Astrocyte of the spinal cord (primary cell): ENCODE measurements at places on chromosomes 4 and X.
A peak's percentile ranks its signal among the peaks of the same experiment; 100 is the strongest.

DNA sequence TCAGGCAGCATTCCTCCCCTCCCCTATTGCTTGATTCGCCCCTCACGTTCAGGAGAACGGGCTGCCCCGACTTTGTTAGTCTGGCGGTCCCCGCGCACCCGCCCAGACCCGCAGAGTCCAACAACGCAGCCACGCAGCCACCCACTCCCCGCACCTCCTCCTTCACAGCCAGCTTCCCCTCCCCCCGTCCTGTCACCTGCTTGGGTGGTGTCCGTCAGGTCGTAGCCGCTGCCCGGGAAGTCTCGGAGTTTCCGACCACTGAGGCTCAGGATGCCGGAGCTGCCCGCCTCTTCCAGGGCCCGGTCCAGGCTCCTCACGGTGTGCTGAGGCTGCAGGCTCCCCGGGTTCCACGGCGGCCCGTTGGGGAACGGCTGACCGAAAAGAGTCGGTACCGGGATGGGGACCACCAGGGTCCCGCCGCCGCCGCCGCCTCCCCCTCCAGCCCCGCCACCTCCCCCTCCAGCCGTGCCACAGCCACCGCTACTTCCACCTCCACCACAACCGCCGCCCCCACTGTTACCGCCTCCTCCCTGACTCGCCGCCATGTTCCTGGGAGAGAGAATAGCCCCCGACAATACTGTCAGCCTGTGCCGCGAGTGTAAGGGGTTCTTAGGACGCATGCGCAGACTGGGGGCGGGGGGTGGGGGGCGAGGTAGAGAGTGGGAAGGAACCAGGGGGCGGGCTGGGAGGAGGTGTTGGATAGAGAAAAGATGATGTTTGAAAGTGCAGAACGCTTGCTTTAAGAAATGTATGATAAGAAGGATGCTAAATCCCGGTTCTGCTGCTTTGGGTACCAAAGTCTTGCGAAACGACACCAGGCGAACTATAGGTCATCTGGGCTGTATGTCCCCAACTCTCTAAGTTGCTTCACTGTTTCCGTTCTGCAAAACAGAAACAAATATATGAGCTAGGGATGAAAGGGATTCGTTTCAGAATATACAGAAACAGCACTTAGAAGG, at the start of gene LRCH2:
LRCH2 (minus strand) TSS at position 600 of the 959 bp plus-strand sequence; CDS start at position 545, 55 bp downstream.
- DNase-seq = peak; percentile 46

GRCh38 chr4:125084608-125085007, 230.1 kb upstream of the FAT4 start:
- DNase-seq = no peak

DNA sequence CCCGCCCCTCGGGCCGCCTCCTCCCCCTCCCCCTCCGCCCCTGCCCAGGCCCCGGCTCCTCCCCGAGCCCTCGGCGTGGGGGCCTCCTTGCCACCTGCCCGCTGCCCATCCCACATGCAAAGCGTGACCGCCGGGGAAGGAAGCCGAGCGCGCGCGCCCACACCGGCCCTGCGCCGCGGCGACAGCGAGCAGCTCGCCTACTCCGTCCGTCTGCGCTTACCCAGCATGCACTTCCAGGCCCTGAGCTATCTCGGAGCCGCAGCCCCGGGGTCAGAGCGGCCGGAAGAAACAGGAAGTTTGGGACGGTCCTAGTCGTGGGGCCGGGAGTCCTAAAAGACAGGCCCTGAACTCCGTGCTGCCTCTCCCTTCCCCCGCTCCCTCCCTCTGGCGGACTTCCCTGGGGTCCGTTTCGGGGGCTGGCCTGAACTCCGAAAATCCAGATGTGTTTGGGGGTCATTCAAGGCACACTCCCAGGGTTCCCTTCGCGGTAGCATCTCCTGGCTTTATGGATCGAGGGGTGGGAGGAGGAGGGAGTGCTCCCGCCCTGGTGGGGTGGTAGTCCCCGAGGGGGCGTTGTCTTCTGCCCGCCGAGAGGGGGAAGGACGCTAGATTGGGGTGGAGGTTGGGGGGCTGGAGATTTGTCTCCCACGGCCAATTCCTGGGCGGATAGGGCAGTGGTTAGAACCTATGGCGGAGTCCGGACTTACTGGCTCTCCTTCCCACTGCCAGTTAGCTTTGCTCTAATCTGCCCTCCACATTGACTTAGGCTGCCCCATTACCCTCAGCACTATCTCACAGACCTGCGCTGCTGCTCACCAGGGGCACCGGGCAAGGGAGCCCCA, 25.0 kb upstream of the BCORL1 start:
- DNase-seq = peak; percentile 16

GRCh38 chrX:49992853-49993252, 70.5 kb downstream of the CLCN5 start:
- no peak for DNase-seq

GRCh38 chr4:119526786-119527550, 101.6 kb downstream of the PDE5A start:
- DNase-seq = peak; percentile 44

DNA sequence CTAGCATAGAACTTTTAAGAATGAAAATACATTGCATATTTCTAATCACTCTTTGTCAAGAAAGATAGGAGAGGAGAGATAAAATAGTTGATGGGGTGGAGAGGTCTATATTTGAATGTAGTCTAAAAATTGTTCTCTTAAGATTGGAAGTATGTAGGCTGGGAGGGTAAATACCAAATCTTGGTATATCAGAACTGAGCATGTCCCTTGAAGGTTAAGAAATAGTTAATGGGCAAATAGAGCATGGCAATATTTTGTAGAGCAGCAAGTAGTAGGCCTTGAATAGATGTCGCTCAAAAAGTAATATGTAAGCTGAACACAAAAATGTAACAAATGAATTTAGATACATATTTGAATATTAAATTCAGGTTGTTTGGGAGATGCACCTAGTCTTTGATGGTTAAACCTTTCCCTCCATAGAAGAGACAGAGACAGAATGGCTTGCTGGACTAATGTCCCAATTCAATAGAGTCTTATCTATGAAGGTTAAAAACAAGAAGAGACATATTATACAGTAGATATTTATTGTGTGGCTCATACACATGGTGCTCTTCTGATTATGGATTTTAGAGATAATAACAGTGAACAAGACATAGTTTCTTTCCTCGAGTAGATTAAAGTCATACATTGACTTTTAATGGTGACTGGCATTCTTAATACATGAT, 12.5 kb downstream of the ALB start:
- DNase-seq = no peak

DNA sequence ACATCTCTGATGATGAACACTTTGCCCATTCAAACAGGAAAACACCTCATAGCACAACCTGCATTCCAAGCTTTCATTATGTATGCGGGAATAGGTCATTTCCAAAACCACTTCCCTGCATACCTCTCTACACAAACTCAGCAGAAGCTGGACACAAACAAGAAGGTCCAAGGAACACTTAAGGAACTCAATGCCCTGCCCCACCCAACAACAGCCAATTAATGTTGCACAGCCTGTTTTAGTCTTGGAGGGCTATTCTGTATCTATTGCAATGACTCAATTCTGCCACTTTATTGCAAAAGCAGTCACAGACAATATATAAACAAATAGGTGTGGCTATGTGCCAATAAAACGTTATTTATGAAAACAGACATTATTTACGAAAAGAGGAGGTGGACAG, 16.7 kb downstream of the OPHN1 start:
- DNase-seq = peak; percentile 29

- DNase-seq = no peak
These were observed 224.4 kb upstream of the GPC4 start for GRCh38 chrX:133639726-133640125.

- no peak for DNase-seq
These were observed 17.7 kb upstream of the PAQR3 start for GRCh38 chr4:78956975-78957374.

- peak; percentile 56 for DNase-seq
These were observed 19.5 kb downstream of the NSUN7 start for GRCh38 chr4:40769266-40769665.

- DNase-seq = no peak
These were observed 14.5 kb downstream of the OTUD5 start for GRCh38 chrX:48942895-48943294.

DNA sequence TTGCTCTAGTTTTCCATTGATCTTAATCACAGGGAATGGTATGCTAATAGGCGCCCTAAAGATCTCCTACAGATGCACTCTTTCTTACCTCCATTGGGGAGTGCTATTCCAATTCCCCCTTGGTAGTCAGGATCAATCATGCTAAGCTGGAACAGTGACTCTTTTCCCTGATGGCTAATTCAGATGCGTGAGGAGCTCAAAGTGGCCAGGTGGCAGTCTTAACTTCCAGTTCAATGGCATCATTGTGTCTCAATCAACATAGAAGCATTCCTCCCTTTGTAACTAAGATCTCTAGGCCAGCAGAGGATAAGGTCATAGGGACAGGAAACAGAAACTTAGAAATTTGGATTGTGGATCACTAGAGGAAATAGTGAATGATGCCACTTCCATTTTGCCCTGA, 216.8 kb downstream of the GRID2 start:
- DNase-seq = no peak

- DNase-seq = no peak
These were observed 245.4 kb downstream of the FBXW7 start for GRCh38 chr4:152290366-152290921.

DNA sequence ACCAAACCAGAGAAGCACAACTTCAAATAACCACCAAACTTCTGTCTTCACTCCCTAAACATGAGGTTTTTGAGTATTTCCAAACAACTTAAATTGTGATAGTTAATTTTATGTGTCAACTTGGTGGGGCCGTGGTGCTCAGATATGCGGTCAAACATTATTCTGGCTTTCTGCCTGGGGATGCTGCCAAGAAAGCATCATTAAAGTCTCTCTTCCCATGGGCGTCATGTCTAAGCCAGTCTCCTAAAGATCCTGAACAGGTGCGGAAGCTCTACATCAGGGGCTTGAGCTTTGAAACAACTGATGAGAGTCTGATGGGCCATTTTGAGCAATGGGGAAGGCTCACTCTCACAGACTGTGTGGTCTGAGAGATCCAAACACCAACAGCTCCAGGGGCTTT, 24.1 kb upstream of the SOD3 start:
- peak; percentile 46 for DNase-seq

DNA sequence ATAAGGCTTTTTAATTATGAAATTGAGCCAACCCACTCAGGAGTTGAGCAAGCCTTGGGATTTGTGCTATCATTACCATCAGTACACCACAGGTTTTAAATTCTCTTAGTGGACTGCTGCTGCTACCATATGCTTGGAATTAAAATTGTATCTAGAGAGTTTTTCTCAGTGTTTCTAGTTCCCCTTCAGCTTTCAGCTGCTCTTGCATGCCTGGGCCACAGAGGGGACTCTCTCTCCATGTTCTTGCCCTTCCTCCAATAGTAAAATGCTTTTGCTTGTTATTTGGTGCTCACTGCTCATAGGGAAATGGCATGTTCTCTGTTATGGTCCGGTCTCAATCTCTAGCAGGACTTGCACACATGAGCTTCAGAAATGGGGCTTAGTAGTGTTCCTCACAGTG, 101.9 kb downstream of the IGSF1 start:
- DNase-seq = no peak

- no peak for DNase-seq
These were observed 17.0 kb downstream of the CA5B start for GRCh38 chrX:15755091-15755490.

DNA sequence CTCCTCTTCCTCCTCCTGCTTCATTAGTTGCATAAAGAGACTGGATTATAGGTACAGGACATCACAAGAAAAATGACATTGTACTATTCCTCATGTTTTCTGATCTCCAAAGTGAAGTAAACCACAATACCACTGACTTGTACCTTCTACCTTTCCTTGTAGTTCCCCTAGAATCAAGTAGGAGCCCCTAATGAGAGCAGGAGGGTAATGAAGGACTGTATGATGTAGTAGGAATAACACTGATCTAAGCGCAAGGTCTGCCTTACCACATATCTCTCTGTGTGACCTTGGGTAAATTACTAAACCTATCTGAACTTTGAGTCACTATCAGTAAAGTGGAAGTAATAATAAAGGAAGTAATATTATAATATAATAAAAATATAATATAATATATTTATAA, 3.6 kb downstream of the VSIG4 start:
- DNase-seq = no peak
